Activated CD4-positive, alpha-beta T cell treated with anti-CD3 and anti-CD28 coated beads, Interleukin-2, amount 10 ng/mL, durations not matched to agents 24 days and 14 days (primary cell): ENCODE measurements at places on chromosomes 13 and 19. TPM values are rescaled to one million over a fixed set of nuclear protein-coding genes. Genes with fewer than 3 reads are reported as not detected.
A peak's percentile ranks its signal among the peaks of the same experiment; 100 is the strongest.

Gene CCDC106
- total RNA-seq, result 8.0 and 9.0 TPM in 2 replicates

Gene LENG9
- 8.2 and 8.3 TPM in 2 replicates for total RNA-seq

DNA sequence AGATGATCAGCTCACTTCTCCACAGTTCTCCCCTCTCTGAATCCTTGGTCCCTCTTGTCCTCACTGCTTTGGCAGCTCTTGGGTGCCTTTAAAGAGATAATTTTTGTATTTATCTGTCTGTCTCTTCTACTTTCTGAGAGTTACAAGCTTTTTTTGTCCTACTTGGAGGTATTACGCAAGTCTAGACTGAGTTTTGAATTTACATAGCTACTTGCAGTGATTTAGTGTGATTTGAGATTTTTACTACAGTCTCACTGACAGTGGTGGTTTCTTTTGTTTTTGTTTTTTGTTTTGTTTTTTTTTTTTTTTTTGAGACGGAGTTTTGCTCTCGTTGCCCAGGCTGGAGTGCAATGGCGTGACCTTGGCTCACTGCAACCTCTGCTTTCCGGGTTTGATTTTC, 22.1 kb downstream of the URI1 start:
- peaks cover 38% of the 10 kb centered on the region for H3K4me1 ChIP-seq
- DNase-seq, result no peak
- no peak overlapping the region for H3K4me3 ChIP-seq
- no peak overlapping the region for H3K27ac ChIP-seq
- H3K27me3 ChIP-seq, result no peaks in the 10 kb centered on the region

DNA sequence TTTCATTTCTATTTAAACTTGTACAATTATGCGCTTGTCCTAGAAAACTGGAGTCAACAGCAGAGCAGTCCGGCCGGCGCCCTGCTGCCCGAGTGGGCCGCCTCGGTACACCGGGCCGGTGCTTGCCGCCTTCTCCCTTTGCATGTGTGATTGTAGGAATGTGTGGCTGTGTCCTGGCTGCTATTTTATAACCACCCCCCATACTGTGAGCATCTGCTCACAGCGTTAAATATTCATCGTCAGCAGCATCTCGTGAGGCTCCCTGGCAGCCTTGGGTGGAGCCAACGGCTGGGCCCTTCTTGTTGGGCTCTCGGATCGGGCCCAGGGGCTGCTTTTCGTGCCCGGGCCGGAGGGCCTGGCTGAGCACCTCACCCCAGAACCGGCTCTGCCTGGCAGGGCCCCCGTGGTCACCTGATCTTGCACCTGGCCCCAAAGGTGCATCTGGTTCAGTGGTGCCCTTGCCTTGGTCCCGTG, 10.6 kb downstream of the PIAS4 start:
- H3K4me3 ChIP-seq, result no peak overlapping the region
- H3K4me1 ChIP-seq, result no peaks in the 10 kb centered on the region
- H3K27ac ChIP-seq, result no peak overlapping the region
- H3K27me3 ChIP-seq, result no peaks in the 10 kb centered on the region
- H3K36me3 ChIP-seq, result peaks cover 14% of the 10 kb centered on the region

DNA sequence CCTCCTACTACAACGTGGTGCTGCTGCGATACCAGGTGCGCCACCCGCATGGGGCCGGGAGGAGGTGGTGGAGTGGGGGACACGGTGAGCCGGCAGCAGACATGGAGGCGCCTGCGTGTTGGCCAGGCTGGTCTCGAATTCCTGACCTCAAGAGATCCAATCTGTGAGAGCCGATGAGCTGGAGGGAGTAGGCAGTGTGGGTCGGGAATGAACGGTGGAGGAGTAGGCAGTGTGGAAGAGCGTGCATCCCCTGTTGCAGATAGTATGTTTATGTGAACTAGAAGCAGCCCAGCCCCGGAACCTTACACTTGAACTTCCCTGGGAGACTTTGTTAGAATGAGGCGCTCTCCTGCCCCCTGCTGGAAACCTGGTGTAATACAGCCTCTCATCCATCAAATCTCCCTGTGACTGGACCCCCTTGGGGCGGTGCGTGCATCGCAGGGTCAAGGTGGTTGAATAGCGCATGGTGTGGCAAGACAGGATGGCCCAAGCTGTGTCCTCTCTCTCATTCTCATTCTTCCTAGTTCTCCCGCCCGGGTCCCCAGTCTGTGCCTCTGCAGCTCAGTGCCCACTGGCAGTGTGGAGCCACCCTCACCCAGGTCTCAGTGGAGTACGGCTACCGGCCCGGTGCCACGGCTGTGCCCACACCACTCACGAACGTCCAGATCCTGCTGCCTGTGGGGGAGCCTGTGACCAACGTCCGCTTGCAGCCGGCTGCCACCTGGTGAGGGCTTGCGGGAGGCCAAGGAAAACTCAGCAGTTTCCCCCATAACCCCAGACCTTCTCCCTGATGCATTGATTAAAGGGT, 10.5 kb upstream of the B3GNT3 start:
- peaks cover 9% of the 10 kb centered on the region for H3K4me1 ChIP-seq
- no peaks in the 10 kb centered on the region for H3K27me3 ChIP-seq
- H3K27ac ChIP-seq, result peak overlapping the region; percentile 45

DNA sequence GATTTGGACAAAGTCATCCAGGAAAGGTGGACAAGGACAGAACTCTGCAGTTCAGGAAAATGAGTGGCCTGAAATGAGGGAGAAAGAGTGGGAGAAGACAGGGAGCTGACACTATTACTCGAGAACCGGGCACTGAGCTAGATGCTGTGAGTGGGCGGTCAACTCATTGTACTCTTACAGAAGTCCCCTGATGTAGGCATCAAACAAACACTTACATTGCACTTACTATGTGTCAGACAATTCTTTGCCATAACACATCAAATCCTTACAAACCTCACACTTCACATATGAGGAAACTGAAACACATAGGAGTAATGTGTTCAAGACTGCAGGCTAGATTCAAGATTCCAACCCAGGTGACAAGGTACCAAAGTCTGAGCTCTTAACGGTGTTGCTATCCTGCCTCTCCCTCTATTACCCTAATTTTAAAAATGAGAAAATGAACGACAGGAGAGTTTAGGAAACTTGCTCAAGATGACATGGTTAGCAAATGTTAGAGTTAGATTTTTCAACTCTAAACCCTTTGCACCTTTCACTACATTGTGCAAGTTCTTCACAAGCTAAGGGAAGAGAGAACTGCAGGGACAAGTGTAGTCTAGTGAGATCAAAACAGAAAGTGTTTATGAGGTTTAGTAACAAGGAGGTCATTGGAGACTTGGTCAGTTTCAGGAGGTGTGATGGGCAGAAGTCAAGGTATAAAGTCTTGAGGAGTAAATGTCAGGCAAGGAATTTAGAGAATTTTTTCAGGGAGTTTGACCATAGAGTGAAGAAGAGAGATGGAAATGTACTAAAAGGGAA, 4.9 kb upstream of the MEDAG start:
- peaks cover 43% of the 10 kb centered on the region for H3K27me3 ChIP-seq
- no peak overlapping the region for H3K27ac ChIP-seq
- no peak overlapping the region for H3K4me3 ChIP-seq

GRCh38 chr13:22012686-22013085, 341.8 kb downstream of the FGF9 start:
- DNase-seq, result peak; percentile 26
- no peak overlapping the region for H3K4me3 ChIP-seq
- no peaks in the 10 kb centered on the region for H3K36me3 ChIP-seq
- H3K4me1 ChIP-seq, result peaks cover 4% of the 10 kb centered on the region
- H3K27me3 ChIP-seq, result no peaks in the 10 kb centered on the region
